Muscle of arm (tissue), 14 donors: ENCODE measurements at places on chromosomes 13 and 19.

DNA sequence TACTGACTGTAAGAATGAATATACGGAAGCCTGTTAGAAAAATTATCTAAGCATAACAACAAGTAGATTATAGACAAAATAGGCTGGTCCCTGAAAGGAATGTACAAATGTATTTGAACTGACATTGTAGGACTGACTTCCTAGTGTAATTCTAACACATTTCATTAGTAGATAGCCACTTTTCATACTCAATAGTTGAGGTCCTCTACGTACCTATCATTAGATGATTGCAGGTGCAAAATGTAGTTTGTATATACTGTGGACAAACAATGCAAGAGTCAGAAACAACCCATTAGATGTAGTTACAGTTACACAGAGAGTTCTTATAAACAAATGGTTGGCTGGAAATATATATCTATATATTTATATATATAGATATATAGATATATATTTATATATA lies 402.3 kb upstream of the SLITRK6 start:
- DNase-seq, result no peak

DNA sequence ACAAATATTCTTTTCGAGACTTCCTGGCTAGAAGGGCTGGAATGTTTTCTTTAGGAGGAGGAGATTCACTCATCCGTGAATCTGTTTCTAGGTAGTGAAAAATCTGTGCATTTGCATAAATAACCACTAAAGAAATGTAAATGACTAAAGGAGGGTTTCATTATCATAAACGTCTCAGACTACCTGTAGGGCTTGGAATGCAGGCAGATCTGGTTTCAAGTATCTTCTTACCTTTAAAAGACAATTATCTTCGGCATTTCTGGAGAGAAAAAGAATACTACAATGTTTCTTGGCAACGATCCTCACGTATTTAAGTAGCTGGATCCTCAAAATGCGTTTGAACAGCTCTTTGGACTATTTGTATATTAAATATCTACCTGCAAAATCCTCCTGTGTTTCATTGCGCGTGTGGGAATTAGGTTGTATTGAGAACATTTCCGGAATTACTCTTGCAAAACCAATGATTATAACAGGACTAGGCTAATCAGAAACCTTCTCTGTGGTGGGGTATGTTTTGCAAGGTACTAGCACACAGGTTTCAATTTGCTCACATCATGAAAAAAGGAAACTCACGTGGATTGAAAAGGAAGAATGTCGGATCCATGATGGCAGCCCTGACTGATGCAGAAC lies 291.1 kb upstream of the ARGLU1 start:
- DNase-seq, result no peak

- no peak for DNase-seq
These were observed 105.5 kb downstream of the TNFSF13B start for GRCh38 chr13:108375034-108375433.

DNA sequence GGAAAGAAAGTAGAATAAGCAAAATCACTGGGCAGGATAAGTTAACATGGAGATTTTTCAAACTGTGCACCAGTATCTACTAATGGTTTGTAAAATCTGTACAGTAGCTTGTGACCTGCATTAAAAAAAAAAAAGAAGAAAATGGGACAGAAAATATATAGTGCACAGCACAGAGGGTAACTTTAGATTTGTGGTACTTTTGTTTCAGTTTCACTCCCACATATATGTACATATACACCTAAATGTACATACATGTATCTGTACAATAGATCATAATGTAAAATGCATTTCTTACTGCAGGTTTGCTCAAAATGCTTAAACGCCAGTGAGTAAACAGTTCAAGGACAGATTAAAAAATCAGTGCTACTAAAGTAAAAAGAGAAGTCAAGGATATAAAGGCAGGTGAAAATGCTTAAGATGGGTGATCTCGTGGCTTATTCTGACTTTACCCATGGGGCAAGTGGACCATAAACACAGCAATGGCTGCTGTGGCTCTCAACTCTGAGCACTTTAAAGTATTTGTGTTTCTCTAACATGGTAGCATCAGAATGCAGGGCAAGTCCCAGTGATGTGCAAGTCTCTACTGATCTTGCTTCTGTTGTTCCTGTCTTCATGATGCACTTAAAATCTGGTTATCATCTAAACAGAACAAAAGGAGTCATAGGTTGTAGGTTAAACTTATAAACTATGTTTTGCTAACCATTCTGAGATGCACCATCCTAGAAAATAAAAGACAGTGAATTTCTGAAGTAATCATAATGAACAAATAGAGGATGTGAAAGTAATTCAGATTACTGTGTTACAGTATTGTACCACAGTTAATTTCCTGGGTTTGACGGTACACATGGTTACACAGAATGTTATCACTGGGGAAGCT lies 112.3 kb downstream of the MIPEP start:
- DNase-seq, result no peak

- no peak for DNase-seq
These were observed 1.3 kb downstream of the TNNT1 start for GRCh38 chr19:55147545-55148251.

DNA sequence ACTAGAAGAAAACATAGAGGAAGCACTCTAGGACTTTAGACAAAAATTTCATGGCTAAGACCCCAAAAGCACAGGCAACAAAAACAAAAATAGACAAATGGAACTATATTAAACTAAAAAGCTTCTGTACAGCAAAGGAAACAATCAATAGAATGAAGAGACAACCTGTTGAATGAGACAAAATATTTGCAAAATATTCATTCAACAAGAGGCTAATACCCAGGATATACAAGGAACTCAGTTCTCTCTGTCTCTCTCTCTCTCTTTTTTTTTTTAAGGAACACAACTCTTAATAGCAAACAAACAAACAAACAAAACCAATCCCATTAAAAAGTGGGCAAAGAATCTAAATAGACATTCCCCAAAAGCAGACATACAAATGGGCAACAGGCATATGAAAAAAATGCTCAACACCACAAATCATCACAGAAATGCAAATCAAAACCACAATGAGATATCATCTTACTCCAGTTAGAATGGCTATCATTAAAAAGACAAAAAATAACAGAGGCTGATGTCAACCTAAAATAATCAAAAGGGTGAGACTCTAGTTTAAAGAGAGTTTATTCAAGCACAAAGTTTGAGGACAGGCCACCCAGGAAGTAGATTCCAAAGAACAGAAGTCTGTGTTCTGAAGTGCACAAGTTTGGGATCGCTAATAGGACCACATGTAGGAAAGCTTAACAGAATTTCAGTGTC lies 27.1 kb upstream of the SLC7A9 start:
- no peak for DNase-seq

DNA sequence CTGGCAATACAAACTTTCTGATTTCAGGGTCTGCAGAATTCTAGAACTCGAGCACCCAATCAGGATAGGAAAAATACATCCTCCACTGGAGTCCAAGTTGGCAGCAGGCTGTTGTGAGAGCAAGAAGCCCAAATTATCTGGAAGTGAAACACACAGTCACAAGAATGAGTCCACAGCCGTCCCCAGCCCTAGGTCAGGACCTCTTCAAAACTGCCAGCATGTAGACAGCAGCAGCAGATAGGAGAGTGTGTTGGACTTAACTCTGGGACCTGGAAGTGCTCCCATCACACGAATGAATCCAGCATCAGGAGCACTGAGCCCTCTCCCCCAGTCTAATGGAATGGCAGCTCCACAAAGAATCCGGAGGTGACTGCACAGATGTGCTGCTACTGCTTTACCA lies 420.7 kb downstream of the OXGR1 start:
- no peak for DNase-seq

DNA sequence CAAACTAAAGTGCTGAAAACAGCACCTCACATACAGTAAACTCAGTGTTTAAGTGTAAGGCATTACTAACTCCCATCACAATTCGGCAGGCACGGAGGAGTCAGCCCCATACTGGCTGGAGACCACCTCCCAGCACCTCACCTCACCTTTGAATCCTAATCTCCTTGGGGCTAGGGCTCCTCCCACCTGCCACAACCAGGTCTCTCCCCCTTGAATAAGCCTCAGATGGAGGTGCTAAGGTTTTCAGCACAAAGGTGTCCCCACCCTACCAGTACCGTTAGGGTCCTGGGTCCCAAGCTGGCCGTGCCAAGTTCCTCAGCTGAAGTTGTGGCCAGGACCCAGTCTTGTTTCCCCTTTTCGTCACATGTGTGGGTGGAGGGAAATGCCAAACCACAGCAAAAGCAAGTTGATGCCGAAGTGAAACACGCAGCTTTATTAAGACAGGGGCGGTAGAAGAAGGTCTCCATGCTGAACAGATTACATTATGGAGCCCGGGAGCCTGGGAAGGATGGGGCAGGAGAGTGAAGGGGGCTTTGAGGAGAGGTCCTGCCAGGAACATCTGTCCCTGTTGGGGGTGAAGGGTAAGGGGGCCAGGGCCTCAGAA lies at the start of gene IGFLR1:
Gene IGFLR1, minus strand, starts transcription at position 332 of the 604 bp plus-strand sequence. CDS start 1,272 bp downstream, outside the sequence.
- DNase-seq, result no peak

DNA sequence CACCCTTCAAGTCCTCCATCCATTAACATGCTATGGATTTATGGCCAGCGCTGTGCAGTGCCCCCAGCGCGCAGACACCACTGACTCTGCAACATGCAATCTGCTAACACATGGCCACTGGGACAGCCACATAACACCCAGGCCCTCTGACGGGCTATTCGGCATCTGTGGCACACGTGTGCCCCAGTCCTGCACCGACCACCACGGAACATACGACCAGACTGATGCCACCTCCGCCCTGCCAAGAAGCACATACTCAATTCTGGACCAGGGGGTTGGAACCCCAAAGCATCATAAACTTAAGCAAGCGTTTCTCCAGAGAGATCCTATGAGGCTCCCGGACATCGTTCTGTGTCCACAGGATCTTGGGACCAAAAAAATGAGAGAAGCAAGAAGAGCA lies 9.8 kb downstream of the STK24 start:
- no peak for DNase-seq

GRCh38 chr19:47699360-47699917 lies 13.8 kb upstream of the EHD2 start:
- DNase-seq, result no peak

DNA sequence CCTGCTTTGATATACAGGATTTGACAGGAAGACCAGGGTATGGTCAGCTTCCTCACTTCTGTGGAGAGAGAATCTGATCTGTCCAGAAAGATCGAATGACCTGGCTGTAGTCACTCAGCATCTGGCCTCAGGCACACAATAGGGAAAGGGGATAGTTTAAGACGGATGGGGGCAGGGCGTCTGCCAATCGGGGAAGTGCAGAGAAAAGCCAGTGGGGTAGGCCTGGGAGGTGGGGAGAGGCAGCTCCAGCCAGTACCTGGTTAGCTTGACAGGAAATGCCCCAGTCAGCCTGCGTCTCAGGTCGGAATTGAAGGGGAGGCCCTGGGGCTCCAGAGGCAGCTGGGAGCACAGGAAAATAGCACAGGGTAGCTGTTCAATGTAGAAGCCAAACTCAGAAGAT lies 12.4 kb downstream of the ZNF444 start:
- no peak for DNase-seq

GRCh38 chr13:72122661-72123255 lies 255.8 kb upstream of the DACH1 start:
- DNase-seq, result no peak

DNA sequence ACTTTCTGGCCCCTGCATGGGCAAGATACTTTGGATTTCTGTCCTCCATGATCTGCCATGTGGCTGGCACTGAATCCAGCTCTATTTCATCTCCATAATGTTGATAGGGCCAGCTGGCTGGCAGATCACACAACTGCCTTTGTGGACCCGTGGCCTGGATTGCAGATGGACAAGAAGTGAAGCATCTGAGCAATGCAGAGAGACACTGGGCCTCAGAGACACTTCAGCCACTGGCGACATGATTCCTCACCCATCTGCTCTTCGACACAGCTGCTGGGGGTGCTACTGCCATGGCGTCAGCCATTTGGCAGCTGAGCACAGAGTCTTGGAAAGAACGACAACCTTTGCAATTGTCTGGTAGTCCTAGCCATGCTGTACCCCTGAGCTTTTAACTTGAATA lies 79.5 kb upstream of the MYO16 start:
- DNase-seq, result peak; percentile 7

DNA sequence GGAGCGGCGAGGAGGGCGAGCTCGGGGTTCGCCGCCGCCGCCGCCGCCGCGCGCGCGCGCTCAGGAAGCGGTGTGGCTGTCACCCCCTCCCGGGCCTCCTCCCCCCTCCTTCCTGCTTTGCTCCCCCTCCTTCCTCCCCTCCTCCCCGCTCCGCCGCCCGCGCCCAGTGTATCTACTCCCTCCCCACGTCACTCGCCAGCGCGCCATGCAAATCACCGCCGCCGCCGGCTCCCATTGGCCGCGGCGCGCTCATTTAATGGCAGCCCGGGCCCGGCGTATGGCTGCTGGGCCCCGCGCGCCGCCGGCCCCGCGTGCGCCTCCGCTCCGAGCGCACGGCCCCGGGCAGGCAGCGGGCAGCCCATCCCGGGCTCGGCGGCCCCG lies 335 bp upstream of the SOX1 start:
- no peak for DNase-seq

GRCh38 chr19:46179076-46179759 lies 31.2 kb downstream of the IGFL2 start:
- DNase-seq, result no peak

DNA sequence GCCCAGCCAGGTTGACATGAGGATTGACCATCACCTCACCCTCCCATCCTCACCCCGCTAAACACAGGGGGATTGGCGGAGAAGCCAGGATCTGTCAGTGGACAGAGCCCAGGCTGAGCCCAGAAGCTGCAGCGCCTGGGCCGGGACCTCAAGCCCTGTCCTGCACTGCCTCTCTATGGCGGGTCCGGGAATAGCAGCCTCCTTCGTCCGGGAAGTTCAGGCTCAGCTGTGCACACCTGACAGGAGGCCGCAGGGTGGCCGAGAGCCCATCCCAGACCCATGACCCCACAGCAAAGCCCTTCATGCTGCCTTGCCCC lies 67.8 kb downstream of the SPACA7 start:
- DNase-seq, result peak; percentile 64

GRCh38 chr13:49439609-49440008 lies 4.3 kb downstream of the CAB39L start:
- no peak for DNase-seq

DNA sequence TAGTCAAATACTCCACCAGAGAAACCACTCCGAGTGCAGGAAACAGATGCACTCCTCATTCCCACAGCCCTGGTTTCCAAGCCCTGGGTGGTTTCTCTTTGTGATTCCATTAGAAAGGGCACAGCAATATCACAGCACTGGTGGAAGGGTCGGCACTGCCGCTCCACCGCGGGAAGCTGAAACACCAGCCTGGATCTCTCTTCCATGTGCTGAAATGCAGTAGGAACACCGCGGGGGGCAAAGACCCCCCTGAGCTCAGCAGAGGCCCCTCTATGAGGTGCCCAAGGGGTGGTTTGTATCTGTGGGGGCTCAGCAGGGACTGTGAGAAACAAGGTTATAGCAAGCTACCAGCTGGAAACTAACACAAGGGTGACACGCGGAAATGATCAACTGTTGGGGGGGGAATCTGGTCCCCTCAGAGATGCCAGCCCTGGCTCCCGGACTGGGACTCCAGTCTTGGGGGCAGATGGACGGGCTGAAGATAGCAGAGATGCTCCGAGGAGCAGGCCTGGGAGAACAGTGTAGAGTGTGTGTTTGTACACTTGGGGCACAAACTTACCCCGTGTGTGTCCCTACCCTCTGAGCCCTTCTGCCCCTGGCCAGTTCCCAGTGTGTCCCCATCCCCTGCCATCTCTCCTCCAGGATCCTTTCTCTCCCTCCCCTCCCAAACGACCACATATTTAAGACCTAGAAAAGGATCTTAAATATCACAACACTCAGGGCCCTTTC lies 1.8 kb downstream of the ZFR2 start:
- DNase-seq, result no peak
